Liver (tissue), 10 donors: ENCODE measurements at places on chromosomes 5 and 9. TPM values are rescaled to one million over a fixed set of nuclear protein-coding genes. Genes with fewer than 3 reads are reported as not detected.
A peak's percentile ranks its signal among the peaks of the same experiment; 100 is the strongest.

DNA sequence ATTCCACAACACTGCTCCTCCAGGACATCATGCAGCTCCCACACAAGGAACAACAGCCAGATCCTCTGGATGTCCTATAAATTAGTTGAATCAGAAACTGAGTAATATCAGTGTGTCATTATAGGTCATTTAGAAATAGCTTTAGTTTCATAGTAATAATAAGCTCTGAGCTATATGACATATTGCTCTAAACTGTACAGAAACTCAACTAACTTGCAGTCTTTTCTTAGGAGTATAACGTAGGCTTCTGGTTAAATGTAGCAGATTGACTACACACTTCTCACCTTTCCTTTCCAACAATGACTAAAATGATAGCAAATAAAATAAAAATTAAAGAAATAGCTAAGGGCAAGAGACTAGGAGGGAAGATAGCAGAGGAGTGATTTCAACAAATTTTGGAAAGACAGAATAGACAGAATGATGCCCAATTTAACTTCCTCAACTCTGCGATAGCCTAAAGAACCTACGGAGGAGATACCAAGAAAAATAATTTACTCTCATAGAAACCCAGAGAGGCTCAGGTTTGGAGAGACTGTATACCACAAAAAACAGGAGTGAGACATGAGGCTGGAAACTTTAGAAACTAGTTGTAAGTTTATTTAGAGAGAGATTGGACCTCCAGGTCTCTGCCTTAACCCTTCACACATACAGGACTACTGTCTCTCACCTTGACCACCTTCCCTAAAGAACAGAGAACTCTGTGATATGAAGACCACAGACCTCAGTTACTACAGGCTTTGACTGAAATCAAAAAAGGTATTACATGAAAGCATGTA is 193.7 kb downstream of the TSSK1B start:
- DNase-seq = no peak

DNA sequence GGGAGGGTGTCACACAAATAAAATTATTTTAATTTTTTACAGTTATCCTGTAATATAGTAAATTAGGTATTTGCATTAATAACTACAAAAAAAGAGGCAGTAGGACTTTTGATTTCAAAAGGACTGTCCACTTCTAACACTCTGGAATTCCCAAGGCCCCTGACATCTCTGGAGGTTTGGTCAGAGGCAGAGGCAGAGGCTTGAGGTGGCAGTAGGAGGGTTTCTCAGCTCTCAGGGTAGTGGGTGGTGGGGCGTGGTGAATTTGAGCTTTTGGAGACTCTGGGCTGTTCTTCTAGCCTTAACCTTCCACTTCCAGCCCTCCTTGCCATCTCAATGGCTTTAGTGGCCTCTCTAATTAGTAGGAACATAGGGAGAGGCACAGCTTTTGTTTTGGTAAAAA is 22.8 kb downstream of the ATOX1 start:
- no peak for DNase-seq

Gene LCP2
- total RNA-seq = 16.3 TPM

Gene EQTN
- total RNA-seq = 0.14 TPM

DNA sequence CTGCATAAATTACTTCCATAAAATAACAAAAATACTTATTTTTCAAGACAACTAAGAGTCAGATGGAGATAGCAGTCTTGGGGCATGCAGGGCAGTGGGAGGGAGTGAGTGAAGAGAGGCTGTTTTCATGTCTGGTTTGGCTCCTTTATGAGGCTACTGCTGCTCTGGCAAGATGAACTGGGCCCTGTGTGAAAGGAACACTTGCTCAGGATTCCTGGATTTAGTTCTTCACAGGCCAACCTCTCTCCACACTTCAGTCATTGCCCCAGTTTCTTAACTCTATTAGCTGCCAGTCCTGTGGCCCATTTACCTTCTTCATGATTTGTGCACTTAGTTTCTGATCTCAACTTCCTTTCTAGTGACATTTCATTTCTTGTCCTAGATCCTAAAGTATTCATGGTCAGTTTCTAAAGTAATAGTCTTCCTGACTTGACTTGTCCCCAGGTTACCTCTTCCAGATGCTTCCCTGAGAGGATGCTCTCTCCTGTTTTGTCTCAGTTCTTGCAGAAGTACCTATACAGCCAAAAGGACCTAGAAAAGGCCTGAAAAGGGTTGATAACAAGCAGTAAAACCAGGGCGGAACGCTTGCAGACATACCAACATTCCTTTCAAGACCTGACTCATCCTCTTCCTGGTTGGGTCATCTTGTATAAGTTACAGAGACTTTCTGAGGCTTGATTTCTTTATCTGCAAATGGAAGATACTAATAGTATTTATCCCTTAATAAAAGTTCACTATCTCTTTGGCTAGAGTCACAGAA is 77.0 kb upstream of the ZFAND5 start:
- no peak for DNase-seq

GRCh38 chr9:87518702-87519335 is 21.2 kb downstream of the DAPK1 start:
- no peak for DNase-seq

- no peak for DNase-seq
These were observed 10.5 kb upstream of the RALGDS start for GRCh38 chr9:133131506-133131905.

Gene GABRP
- total RNA-seq = 0.08 TPM

Gene DMGDH
- 28.9 TPM for total RNA-seq

- DNase-seq = no peak
These were observed 12.3 kb upstream of the MRNIP start for GRCh38 chr5:179870952-179871351.

GRCh38 chr9:114026335-114026734 is 51.8 kb downstream of the AMBP start:
- DNase-seq = peak; percentile 16

DNA sequence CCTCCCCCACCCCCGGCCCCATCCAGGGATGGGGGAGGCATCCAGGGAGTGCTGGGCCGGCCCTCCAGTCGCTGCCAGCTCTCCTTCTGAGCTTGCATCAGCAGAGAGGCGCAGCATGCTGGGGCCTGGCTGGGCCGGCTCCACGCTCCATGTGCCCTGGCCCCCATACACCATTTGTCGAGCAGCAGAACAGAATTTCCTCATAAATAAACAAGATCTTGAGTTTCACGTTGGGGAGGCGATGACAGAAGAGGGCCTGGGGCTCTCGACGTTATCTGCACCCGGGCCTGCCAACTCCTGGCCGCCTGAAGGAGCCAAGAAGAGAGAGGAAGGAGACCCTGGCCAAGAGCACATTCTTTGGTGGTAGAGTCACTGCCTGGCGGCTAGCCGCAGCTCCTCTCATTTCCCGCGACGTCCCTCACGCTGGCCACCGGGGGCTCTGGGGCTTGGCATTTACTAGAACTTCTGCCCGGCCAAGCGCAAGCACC is 177.0 kb downstream of the FGF18 start:
- DNase-seq = no peak

DNA sequence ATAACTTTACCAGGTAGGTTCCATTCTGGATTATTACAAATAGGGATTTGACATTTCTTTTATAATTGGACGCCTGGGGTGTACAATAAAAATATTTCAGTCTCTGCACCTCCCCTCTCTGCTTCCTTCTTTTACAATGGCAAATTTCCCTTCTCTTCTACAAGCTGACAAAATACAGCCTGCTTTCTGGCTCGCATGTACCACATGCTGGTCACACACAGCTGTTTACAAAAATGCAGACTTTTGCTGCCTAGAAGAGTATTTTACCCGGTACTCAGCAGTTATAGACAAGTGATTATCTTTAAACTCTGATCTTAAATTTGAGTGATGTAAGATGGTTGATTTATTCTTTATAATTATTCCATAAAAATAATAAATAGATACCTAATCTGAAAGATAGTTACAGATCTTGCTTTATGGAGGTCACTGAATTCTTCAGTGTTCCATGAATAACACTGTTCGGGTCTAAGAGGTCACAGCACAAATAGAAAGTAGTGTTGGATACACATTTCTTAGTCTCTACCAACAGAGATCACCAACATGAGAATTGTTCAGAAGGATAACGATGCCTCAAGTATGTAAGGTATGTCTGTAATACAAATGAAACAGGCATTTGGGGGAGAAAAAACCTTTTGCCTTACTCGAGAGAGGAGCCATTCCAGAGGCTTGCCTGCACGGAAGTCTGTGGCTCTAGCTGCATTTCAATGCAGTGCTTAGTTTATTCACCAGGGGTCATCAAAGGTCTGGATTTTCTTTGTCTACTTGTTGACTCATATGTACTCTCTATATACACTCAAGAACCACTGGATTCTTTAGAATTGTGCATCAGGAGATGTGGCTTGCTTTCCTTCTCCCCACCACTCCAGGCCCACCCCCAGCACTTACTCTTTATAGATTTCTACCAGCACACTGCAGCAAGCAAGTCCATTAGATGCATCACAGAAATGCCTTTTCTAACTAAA is 206.6 kb upstream of the RFX3 start:
- no peak for DNase-seq

Gene PIP5KL1
- 1.5 TPM for total RNA-seq

Gene CDX1
- not detected for total RNA-seq

- no peak for DNase-seq
These were observed 118.7 kb downstream of the NDUFS4 start for GRCh38 chr5:53678981-53679660.

DNA sequence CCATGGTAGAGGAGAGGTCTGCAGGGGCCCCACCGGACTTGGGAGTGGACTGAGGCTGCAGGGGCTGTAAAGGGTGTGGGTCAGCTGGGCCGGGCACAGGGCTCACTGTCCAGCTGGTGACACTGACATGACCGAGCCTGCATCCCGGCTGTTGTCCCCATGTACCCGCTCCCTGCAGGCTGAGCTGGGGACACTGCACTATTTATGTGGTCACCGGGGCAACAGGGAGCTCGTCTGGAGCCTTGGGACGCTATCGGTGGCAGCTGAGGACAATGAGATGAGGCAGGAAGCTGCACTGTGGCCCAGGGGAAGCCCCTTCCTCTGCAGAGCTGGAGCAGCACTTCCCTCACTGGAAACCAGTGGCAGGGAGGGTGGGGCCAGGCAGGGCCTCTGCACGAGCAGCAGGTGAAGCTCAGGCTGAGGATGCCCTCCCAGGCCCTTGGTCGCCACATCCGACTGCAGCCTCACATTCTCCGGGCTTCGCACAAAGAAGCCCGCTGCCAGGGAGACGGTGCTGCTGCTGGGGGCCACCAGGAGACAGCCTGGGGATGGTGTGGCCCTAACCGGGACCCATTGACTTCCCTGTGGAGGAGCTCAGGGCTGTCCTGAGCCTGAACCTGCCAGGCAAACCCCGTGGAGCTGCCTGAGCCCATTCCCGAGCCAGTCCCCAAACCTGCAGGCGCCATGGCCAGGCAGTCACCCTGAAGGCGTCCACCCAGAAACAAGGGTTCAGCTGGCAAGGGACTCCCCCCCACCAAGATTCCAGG is 26.4 kb downstream of the ZDHHC11B start:
- no peak for DNase-seq

DNA sequence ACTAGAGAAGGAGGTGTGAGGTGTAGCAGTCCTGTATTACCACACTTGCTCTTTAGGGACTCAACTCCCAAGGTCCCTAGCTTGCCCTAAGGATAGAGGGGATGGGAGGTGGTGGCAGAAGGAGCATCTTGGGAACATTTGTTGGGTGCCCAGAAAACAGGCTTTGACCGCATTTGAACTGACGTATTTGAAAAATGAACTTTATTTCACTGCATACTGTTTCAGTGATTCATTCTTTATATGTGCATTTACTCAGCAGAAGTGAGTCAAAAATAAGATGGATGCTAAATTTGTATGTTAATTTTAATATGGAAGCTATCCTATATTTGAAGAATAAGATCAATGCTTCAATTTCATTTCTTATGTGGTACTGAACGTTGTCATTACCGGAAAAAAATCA is 18.7 kb downstream of the DMRT3 start:
- DNase-seq = no peak

Gene KCNN2
- total RNA-seq = 4.6 TPM

GRCh38 chr5:142280066-142281007 is 44.5 kb downstream of the SPRY4 start:
- DNase-seq = no peak

Gene POU5F2
- 2.2 TPM for total RNA-seq

GRCh38 chr5:174065528-174066197 is 20.2 kb downstream of the NSG2 start:
- no peak for DNase-seq

GRCh38 chr5:73437101-73437776 is 11.3 kb downstream of the FOXD1 start:
- no peak for DNase-seq

DNA sequence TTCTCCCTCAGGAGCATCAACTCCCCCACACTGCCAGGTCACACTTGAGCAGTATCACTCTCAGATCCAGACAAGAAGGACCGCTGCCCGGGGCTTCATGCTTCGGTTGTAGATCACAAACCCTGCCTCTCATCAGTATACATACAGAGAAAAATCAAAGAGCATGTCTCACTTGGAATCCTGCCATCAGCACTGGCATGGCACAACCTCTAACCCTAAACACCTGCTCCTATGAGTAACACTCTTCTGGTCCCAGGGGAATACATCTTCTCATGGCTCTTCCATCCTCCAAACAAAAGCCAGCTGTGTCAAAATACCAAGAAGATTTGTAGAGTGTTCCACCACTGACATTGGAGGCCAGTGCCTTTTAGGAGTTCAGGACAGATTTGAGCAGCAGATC is 84.8 kb upstream of the MIER3 start:
- no peak for DNase-seq

Gene PIP5K1B
- 30.9 TPM for total RNA-seq

DNA sequence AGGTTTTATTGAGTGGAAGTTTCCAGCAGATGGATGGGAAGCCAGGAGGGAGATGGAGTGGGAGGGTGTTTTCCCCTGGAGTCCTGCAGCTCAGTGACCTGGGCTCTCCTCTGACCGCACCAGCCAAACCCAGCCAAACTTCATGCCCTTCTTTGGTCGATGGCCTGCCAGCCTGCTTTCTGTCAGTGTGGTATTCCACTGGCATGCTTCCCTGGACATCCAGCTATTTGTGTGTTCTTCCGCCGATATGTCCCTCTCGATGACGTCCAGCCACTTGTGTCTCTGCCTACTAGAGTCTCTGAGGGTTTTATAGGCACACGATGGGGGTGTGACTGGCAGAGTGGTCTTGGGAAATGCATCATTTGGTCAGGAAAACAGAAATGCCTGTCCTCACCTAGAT is 33.8 kb downstream of the GPBP1 start:
- DNase-seq = no peak

- no peak for DNase-seq
These were observed 627.9 kb upstream of the ST8SIA4 start for GRCh38 chr5:101531026-101531425.

- no peak for DNase-seq
These were observed 104.4 kb downstream of the THBS4 start for GRCh38 chr5:80139466-80139972.

Gene TXNDC8
- total RNA-seq = not detected

DNA sequence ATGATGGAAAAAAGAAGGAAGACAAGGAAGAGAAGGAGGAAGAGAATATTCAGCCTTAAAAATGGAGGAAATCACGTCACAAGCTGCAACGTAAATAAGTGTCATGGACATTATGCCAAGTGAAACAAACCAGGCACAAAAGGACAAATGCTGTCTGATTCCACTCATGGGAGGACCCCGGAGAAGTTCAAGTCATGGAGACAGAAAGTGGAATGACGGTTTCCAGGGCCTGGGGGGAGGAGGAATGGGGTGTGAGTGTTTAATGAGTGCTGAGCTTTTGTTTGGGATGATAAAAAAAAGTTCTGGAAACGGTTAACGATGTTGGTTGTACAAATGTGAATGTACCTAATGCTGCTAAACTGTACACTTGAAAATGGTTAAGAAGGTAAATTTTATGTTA is 439.5 kb downstream of the GADD45G start:
- no peak for DNase-seq

Gene GDA
- total RNA-seq = 24.1 TPM

Gene SLC22A4
- total RNA-seq = 42.2 TPM

- peak; percentile 17 for DNase-seq
These were observed 172.3 kb upstream of the MVB12B start for GRCh38 chr9:126154182-126154827.
